Cortex of kidney (tissue), 1 donor: ENCODE measurements at places on chromosomes 7 and 10.

- DNase-seq, result no peak
These were observed 953.0 kb upstream of the ZWINT start for GRCh38 chr10:57314046-57314445.

DNA sequence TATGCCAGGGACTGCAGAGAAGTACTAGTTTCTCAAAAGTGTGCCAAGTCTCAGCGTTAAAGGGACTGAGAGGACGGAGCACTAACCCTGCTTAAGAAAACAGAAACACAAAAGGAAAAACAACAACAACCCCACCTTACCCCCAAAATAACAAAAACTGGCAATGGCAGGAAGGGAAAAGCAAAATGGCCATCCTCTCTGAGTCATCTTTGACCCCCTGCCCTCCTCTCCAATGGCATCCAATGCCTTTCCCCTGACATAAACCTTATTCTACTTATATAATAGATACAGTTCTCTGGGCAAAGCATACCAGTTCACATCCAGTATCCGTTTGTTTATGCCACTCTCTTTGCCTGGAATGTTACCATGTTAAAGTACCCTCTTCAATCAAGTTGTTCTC lies 1.6 kb downstream of the POLR1F start:
- no peak for DNase-seq

DNA sequence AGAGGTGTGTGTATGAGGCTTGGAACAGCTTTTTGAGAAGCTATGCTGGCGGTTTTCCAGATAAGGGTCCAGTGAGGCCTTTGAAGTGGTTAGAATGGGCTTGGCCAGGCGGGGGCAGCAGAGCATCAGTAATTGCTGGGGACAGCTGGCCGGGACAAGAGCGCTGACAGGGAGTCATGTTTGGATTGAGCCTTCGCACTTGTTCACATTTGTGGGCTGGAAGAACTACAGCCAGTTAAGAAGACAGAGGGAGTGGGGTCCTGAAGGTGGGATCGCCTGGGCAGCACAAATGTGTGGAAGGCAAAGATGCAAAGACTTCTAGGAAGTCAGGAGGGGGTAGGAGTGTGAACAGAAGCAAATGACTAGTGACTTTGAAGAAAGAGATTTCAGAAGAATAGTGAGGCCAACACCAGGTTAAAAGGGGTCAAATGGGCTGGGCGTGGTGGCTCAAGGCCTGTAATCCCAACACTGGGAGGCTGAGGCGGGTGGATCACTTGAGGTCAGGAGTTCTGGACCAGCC lies 12.7 kb upstream of the SDHAF3 start:
- DNase-seq, result no peak

GRCh38 chr10:124518366-124518765 lies 56.7 kb downstream of the LHPP start:
- DNase-seq, result no peak

DNA sequence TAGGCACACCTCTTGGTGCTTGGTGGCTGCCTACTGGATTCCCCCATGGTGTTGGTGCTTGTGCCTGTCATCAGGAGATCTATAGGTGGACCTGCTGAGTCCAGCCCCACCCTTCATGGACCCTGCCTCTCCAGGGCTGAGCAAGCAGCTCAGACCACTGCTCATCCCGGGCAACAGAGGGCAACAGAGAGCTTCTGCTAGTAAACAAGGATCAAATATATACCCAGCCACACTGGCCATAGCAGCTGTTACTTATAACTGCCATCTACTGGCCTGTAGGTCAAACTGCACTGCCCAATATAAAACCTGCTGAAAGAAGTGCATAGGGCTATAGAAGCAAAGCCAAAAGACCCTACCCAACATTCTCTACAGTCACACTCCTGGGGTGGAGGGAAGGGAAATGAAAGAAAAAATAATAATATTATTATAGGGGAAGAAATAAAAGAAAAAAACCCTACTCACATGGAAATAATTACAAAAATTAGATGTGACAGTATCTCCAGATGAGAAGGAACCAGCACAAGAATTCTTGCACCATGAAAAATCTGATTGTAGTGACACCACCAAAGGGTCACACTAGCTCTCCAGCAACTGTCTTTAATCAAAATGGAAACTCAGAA lies 54.9 kb upstream of the ZNF800 start:
- no peak for DNase-seq

DNA sequence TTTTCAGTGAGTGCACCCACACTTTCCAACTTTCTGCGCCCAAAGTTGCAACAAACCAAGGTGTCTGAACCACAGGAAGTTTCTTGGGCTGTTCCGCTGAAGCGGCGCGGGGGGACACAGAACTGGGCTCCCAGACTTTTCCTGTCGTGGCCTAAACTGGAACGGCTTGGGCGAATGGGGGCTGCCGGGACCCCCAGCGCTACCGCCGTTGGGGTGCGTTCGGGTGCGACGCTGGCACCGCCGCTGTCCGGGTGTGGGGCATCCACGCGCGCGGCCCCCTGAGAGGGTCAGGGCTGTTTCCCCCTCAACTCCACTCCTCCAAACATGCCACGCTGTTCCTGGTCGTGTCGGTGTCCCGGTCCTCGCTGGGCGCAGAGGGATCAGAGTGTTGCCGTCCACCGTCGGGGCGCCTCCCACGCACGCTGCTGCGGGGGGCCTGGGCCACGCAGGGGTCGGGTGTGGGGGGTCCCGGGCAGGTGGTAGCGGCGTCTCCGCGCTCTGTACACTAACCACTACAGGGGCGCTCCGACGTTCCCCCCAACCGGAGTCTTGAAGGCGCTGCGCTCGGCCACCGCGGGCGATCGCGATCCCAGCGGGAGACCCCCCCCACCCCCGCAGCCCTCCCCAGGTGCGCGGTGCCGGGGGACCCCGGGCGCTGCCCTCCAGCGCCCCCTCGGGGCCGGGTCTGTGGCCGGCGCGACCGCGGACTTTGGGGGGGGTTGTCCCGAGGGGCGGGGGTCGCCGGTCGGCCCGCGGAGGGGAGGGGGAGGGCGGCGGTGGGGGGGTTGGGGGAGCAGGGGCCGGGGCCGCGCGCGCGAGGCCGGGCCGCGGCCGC lies 2.2 kb upstream of the CUX1 start:
- DNase-seq, result no peak
